Muscle of arm (tissue), 14 donors: ENCODE measurements at places on chromosomes 2 and 18.

GRCh38 chr2:236217926-236218325 lies 46.3 kb downstream of the ASB18 start:
- DNase-seq: no peak

GRCh38 chr2:119873350-119874315 lies 113.9 kb downstream of the PTPN4 start:
- DNase-seq: no peak

- peak; percentile 58 for DNase-seq
Observed at GRCh38 chr2:5695654-5696403, 3.6 kb downstream of the SOX11 start.

GRCh38 chr2:159612255-159612901 lies 4.0 kb downstream of the BAZ2B start:
- DNase-seq: peak; percentile 41

DNA sequence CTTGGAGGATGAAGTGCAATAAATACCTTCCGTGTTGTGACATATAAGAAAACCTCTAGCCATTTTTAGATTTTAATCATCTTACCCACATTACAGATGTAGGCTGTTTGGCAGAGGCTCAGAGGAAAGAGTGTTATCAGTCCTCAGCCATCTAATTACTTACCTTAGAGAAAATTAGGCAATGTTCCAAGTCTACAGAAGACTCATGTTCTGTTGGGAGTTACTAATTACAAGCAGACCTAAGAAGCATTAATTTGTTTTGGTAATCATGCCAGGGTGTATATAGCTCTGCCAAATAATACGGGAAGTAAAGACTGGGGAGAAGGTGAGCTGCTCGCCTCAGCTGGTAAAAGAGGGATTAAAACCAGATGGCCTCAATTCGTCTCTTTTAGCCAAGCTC lies 125.8 kb upstream of the PGAP1 start:
- DNase-seq: no peak

- no peak for DNase-seq
Observed at GRCh38 chr2:196123679-196124373, 47.6 kb downstream of the STK17B start.

DNA sequence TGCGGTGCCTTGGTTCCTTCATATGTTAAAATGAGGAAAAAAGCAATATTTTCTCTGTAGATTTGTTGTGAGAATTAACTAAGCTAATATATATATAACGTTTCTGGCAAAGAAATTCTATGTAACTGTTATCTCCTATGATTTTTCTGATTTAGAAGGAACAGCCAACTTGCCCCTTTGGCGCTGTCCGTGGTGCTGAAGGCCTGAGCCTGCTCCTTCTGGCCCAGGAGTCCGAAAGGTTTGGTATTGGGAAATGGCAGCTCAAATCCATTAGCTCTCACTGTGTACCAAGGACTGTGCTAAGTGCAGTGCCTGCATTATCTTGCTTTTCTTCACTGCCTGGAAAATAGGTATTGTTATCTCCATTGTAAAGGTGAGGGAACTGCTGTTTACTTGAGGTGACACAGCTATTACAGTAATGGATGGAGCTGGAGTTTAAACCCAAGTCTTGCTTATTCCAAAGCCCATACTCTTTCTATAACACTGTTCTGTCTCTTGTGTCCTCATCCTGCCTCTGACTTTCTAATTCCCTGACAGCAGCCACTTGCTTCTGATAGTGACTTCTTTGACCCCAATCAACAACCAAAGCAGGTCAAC lies 52.2 kb downstream of the C1QL2 start:
- peak; percentile 36 for DNase-seq

GRCh38 chr2:220000080-220000479 lies 372.6 kb downstream of the SLC4A3 start:
- DNase-seq: no peak

- no peak for DNase-seq
Observed at GRCh38 chr2:221229099-221229498, 343.0 kb downstream of the EPHA4 start.

DNA sequence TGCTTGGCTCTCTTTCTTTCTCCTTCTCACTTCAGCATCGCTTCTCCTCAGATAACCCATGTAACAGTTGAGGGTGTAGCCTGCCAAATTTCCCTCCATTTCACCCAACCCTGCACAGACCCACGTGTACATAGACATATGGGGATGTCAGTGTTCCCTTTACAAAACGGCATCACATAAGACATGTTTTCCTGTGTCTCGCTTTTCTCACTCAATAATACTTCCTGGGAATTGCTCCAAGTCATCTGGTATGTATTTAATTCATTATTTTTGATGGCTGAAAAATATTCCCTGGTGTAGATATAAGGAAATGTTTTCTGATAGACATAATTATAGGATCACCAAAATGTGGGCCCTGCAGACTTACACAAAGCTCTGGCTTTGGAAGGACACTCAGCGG lies 176.8 kb downstream of the LOXHD1 start:
- DNase-seq: peak; percentile 76

DNA sequence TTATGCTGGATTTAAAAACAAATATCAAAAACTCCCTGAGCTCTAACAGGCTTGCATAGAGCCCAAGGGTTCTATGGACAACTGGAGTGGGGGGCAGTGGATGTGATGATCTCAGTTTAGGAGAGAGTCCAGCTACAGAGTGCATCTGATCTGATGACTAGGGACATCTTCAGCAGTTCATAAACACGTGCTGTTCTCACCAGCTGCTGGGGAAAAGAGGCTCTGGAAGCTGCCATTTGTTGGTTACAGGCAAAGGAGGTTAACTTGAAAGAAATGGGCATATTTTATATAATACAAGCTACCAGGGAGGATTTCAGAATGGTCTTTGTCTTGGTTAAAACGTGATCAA lies 36.0 kb upstream of the ZNF396 start:
- no peak for DNase-seq

GRCh38 chr18:56888978-56889377 lies 237.8 kb downstream of the WDR7 start:
- DNase-seq: no peak

DNA sequence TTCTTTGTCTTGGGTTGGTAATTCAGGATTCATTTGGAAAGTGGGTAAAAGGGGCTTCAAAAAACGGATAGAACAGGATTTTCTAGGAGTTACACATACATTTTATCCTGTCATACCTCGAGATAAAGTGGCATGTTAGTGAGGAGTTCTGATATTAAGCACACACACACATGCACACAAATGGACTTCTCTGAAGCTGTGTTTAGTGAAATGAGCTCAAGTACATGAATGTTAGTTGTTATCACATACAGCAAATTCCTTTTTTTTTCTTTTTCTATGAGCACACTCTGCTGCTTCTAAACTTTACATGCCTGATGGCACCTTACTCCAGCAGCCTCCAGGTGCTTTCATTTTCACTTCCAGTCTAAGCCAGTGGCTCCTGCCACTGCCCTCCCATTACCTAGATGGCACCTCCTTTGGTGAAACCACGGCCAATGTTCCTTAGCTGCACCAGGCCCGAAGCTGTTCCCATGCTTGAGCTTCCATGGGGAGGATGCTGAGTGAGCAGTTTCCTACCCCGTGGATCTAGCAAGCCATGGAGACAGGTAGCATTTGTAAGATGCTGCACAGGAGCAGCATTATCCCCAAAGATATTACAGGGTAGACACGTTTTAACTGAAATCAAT lies 49.7 kb downstream of the STAT1 start:
- DNase-seq: no peak
